ENCODE measurements at places on chromosomes 4 and X.

DNA sequence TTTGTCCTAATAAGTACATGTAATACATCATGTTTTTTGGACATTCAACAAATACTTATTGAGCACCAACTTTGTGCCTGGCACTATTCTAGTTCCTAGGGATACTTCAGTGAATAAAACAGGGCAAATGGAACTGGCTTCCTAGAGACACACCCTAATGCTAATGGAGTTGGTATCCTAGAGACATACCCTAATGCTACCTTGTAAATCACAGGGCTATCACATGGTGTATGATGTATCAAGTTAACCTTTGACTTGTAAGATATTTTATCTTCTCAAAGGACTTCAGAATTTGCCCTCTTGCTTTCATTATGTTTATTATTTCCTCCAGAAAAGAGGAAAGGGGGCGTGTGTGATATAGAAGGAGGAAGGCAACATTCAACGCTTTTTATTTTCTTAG lies 10.1 kb downstream of the GK start:
- no peak for DNase-seq

- DNase-seq: peak; percentile 33
Observed at GRCh38 chrX:103464072-103464773, 55.1 kb downstream of the RAB40A start.

DNA sequence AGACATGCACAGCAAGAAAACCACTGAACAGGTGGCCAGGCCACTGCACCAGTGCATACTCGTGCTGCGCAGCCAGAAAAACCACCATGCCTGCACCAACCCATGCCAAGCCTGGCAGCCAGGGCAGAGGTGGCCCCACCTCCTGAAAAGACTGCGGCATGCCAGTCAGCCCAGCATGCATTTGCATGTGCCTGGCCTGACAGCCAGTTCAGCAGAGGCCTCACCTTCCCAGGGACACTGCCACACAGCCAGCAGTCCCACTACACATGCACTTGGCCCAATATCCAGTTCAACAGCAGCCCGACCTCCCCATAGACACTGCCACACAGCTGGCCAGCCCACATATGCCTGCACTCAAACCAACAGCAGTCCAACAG lies 43.5 kb upstream of the DDX60 start:
- DNase-seq: no peak

- DNase-seq: no peak
Observed at GRCh38 chr4:163121689-163122088, 45.0 kb downstream of the NAF1 start.

GRCh38 chr4:97892592-97893266 lies 250.5 kb downstream of the STPG2 start:
- DNase-seq: no peak

- no peak for DNase-seq
Observed at GRCh38 chrX:119505945-119506344, 37.7 kb downstream of the SLC25A5 start.

- no peak for DNase-seq
Observed at GRCh38 chr4:2042204-2042946, 16.8 kb upstream of the NAT8L start.

Measured in RKO (cell line).